Stimulated activated CD8-positive, alpha-beta memory T cell treated with anti-CD3 and anti-CD28 coated beads, Interleukin-7, amount 100 ng/mL, for 1 hour (primary cell): ENCODE measurements at places on chromosomes 2 and 18.

- DNase-seq = no peak
Observed at GRCh38 chr2:233015019-233015645, 2.1 kb upstream of the NGEF start.

DNA sequence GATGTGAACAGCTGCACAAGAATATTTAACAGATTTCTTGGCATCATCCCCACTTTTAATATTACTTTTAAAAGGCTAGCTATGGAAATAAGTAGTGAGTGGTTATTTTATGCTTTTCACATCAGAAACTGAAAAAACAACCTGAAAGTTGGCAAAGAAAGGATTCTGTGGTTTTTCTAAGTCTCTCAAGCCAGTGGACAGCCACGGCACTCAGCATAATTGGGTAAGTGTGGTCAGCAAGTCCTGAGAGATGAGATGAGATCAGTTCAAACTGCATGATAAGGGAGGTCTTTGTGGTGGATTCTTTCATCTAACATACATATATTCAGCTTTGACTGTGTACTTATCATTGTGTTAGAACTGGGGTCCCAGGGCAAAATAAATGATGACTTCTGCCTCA is 105.2 kb downstream of the LYPD6B start:
- DNase-seq = no peak

DNA sequence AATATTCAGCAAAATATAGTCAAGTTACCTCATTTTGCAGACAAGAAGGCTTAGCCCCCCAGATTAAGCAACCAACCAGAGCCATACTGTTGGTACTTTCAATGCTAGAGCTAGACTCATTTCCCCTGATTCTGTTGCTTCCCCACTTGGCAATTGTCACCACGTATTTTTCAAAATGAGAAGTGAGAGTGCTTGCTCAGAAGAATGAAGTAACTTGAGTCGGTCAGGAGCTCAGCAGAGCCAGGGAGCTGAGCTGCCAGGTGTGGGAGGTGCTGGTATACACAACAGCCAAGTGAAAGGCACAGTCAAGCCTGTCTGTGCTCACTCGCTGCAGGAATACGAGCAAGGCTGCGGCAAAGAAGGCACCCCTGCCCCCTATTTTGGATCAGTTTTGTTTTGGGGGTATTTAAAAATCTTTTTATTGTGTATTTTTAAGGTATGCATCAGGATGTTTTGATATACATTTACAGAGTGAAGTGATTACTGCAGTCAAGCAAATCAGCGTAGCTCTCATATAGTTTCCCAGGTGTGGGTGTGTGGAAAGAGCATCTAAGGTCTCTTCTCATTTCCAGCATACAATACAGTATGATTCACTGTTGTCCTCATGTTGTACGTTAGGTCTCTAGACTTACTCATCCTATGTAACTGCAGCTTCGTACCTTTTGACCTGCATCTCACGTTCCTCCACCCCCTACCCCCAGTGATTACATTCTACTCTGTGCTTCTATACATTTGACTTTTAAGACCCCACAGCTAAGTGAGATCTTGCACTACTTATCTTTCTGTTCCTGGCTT is 62.4 kb downstream of the MRPS9 start:
- no peak for DNase-seq

DNA sequence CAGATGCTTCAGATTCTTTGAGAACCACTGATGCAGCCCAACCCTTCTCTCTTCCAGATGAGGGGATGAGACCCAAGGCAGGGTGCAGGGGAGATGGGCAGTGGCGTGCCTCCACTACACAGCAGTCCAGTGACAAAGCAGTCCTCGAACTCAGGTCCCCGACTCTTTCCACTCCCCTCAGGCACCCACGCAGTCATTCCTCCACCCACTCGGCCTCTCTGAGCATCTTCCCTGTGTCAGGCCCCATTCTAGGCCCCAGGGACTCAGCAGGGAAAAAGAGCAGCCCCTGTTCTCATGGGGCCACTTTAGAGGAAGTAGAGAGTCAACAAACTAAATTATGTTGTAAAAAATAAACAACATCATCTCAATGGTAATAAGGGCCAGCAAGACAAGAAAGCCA is 15.2 kb downstream of the KCNK3 start:
- no peak for DNase-seq

DNA sequence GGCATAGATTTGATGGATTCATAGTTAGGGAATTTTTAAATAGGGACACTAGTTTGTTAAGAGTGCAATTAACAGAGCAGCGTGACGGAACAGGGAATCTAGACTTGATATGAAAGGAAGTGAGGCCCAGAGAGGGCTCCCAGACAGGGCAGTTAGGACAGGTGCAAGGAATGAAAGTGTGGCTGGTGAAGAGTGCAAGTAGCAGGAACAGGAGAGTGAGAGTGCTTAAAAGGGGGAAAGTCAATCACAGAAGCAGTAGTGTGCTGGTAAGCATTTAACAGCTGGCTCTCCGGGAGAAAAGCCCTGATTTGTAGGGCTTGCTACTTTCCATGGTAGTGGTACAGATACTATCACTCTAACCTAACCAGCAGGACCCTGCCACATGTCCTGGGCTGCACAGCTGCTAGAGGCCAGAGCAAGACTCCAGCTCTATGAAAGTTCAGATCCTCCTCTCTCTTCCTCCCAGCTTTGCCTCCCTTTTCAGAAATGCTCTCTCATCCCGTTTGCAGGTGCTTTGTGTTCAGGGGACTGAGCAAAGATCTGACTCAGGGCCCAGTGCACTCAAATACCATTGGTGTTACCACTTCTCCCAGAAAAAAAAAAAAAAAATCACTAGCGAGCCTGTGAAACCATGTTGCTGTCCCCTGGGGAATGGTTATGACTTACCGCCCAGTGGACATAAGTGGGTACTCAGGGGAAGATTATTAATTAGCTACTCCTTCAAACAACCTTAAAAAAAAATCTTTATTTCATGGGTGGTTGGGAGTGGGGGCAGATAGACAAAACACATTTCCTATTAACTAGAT is 18.1 kb upstream of the GCFC2 start:
- no peak for DNase-seq

DNA sequence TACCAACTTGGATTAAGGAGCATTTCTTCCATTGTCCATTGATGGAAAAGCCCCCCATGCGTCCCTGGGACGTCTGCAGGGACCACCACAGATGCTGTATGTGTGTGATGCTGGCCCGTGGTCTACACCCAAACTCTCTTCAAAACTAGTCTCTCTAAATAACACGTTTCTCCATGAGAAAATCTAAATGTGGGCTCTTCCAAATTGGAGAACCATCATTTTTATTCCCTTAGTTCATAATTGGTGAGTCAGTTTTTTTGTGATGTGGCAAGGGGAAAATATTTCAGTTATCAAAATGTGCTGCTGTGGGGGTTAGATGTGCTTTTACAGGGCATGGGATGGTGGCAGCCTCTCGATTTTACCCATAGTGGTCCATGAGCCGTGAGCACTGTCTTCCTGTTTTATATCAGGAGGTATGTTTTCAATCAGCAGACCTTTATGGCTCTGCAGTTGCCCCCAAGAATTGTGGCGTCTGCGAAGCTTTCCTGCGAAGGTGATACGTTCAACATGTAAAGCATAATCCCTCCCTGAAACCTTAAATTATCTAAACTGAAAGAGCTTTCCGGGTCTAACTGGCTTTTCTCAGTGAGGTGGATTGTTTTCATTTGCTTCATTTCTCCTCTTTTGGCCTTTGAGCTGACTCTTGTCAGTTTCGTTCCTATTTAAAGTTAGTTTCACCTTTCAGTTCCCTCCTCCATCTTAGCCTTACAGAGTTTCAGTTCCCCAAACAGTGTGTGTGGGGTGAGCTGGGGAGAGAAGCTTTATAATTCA is 78.4 kb downstream of the SETBP1 start:
- DNase-seq = no peak

- DNase-seq = no peak
Observed at GRCh38 chr2:127935337-127935736, 49.6 kb upstream of the AMMECR1L start.

- DNase-seq = no peak
Observed at GRCh38 chr2:37829202-37829601, 95.9 kb upstream of the RMDN2 start.

DNA sequence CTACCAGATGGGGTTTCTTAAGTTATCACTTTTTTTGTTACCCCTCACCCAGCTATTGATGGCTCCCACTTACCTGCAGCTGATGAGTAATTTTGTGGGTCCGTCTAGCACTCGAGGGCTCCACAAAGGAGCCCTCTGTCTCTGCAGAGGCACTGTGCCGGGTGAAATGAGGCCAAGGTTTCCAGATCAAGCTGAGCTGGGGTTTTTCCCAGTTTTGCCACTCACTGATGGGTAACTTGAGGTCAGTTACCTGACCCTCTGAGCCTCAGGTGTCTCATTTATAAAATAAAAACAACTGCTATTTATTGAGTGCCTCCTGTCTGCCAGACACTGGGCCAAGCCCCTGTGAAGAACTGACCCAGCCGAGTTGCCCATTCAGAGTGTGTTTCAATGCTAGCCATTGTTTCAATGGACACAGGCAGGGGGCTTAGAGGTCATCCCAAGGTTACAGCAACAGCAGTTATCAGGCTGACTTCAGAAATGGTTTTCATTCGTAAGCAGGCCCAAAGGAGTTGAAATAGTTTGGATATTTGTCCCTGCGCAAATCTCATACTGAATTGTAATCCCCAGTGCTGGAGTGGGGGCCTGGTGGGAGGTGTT is 192.9 kb downstream of the NCK2 start:
- DNase-seq = no peak
